ENCODE measurements at places on chromosomes 4 and X.

DNA sequence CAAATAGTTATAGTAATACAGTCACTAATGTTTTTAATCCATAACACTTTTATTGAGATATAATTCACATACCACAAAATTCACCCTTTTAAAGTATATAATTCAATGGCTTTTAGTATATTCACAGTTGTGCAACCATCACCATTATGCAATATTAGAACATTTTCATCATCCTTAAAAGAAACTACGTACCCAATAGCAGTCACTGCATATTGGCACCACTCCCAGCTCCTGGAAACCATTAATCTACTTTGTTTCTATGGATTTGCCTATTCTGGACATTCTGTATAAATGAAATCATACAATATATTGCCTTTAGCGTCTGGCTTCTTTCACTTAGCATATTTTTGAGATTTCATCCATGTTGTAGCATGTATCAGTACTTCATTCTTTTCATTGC, 99.3 kb downstream of the AMMECR1 start:
- DNase-seq: no peak

DNA sequence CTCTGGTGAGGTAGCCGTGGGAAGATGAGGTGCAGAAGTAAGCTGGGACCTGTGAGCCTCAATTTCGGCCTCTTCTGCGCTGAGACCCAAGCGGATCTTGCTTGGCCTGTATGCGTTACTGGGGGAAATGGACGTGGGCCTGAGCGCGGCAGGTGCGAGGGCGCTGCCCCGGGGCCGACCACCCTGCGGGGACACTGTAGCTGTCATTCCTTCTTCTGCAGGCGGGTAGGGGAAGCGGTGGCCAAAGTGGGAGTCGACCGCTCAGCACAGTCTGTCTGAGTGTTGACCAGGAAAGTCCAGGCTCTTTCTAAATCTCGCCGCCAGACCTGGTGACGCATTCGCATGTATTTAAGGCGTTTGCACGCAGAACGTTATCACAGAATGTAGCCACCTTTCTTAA, 3.3 kb upstream of the LRAT start:
- no peak for DNase-seq

DNA sequence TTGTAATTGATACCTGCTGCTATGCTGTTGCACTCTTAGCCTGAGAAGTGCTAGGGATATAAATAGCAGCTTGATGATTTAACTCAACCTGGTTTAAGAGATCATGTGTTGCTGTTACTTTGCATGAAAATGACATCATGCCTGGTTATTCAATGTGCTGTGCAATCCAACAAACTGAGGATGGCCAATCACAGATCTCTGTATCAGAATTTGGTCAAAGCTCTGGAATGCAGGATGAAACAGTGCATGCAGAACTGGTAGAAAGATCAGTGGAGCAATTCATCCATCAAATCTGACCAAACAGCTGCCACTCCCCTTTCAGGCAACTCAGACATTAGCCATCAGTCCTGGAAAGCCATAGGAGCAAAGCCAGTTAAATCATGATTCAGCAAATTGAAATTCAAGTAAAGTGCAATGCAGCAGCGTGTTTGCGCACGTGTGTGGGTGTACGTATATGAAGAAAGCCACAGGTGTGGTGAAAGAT, 160.3 kb upstream of the RASGEF1B start:
- peak; percentile 50 for DNase-seq

- DNase-seq: no peak
Measured at GRCh38 chr4:41507291-41507947, 30.5 kb upstream of the LIMCH1 start.
